ENCODE measurements at places on chromosomes 12 and 14. TPM values are rescaled to one million over a fixed set of nuclear protein-coding genes. Genes with fewer than 3 reads are reported as not detected.
A peak's percentile ranks its signal among the peaks of the same experiment; 100 is the strongest.

Gene IL31
- total RNA-seq, result not detected

Gene DEGS2
- total RNA-seq, result not detected

Gene NAP1L1
- total RNA-seq, result 224 TPM

Gene NPAS3
- total RNA-seq, result 1.6 TPM

Gene HCAR3
- total RNA-seq, result not detected

Gene SMCO3
- 0.10 TPM for total RNA-seq

Gene RPGRIP1
- total RNA-seq, result 0.51 TPM

Gene PWP1
- total RNA-seq, result 11.1 TPM

Gene CMKLR1
- total RNA-seq, result 7.4 TPM

Gene EXOC3L4
- total RNA-seq, result 2.0 TPM

Gene PZP
- total RNA-seq, result 1.6 TPM

DNA sequence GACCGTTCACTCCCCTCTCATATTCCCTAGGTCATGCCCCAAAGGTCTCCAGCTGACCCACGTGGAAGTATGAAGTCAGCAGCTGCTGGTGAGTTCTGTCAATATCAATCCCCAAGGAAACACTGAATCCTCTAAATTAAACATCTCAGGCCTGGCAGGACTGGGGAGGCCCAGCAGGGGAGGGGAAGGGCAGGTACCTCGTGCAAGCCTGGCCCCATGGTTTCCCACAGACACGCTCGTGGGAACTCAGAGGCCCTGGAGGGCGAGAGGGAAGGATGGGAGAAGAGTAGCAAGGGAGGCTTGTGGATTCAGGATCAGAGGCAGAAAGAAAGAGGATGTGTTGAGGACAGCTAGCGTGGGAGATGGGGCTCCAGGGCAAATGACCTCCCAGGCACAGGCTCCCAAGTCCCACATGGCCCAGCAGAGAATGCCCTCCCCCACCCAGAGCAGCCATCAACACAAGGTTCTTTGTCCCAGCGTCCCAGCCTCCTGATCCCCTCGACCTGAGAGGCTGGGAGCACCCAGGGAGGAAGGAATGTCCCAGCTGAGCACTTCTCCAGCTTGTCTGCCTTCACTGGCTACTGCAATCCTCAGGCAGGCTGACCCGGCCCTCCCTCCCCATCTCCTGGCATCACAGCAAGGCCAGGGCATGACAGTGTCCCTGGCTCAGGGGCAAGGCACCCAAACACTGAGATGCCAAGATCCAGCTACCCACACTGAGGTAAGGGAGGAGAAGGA is 20.1 kb upstream of the RPLP0 start:
- no peak for DNase-seq

DNA sequence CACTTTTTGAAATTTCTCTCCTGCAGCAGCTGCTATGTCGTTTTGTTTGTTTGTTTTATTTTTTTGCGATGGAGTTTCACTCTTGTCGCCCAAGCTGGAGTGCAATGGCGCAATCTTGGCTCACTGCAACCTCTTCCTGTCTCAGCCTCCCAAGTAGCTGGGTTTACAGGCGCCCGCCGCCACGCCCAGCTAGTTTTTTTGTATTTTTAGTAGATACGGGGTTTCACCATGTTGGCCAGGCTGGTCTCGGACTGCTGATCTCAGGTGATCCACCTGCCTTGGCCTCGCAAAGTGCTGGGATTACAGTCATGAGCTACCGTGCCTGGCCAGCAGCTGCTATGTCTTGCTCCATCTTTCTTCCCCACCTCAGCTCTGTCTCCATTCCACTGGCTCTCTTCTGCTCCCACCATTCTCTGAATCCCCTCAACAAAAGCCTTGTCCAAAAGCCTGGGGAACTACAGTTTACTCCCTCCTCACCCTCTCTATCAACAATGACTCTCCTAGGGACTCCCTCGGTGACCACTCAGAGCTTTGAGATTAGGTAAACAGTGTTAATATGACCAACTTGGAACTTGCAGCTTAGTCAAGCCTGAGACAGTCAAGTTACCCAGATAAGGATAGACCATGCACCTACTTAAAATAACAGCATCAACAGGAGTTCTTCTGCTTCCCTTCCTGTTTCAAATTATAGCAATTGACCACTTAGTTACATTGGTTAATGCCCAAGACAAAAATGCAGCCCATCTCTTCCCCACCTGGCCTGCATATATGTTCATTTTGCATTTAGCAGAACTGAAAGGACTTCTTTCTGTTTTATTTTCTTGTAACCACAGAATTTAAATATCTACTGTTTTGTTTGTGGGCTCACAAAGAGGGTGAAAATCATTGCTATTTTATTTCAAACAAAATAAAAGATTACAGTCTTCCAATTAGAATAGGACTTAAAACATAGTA is 189.0 kb upstream of the AMIGO2 start:
- DNase-seq, result no peak

DNA sequence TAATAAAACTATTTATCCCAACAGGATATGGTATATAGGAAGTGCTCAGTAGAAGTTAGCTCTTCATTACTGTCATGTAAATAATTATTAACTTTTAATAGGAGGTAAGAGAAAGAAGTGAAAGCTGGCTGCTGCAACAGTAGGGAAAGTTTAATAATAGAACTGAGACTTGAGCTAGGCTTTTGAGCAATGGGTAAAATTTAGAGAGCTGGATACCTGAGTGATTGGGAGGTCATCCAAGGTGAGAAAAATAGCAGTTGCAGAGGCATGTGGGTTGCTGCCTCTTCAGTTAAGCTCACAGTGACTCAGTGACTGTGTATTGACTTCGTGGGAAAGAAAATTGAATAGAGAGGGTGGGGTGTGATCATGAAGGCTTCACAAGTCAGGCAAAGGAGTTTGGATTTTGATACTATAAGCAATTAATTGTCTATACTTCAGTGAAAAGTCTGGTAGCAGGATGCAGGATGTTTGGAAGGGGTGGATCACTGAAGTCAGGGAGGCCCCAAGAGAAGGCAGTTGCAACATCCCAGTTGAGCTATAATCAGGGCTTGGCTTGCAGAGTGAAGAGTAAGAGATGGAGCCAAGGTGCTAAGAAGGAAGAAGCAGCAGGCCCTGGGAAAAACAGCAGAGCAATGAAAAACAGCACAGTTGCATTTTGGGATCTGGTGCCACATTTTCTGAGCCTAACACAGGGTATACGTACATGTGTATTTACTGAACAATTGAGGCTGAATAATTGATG is 172.0 kb upstream of the FRMD6 start:
- DNase-seq, result peak; percentile 18

DNA sequence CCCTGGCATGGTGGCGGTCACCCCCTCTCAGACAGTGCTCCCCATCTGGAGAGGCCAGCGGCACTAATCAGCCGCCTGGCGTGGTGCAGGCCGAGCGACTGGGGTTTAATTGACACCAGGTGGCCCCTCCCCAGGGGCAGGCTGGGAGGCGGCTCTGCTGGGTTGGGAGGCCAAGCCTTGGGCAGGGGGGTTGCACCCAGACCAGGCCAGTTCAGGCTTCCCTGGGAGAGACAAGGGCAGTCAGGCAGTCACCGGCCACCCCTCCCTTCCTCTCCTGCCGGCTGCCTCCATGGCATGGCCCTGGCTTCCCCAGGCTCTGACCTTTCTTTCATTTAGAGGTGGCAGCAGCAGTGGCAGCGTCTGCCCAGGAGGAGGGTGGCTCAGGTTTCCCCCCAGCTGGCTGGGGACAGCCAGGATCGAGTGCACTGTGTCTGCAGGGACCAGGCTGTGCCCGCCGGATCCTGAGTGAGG is 78.1 kb upstream of the NOS1 start:
- peak; percentile 4 for DNase-seq

- no peak for DNase-seq
Measured at GRCh38 chr12:129811963-129812362, 91.9 kb downstream of the TMEM132D start.

DNA sequence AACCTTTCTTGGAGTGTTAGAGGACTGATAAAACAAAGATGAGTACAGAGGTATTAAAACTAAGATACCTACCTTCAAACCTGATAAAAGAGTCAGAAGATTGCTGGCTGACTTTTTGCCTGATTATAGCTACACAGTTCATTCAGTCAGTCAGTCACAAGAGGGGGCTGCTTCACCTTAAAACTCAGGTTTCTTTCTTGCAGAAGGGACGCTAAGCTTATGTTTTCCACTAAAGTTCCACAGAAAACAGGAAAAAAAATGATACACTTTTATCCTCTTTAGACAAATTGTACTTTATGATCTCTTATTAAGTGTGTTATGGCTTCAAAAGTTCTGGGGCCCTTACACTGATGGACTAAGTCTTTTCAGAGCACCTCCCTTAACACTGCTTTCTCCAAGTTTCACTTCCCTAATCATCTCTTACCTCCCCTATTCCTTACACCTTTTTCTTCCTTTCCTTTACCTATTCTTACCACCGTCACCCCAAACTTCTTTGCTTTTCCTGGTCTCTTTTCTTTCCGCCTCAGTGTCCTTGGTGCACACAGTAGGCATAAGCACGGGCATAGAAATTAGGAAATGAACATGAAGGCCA is 448.7 kb upstream of the OR4E1 start:
- DNase-seq, result no peak

DNA sequence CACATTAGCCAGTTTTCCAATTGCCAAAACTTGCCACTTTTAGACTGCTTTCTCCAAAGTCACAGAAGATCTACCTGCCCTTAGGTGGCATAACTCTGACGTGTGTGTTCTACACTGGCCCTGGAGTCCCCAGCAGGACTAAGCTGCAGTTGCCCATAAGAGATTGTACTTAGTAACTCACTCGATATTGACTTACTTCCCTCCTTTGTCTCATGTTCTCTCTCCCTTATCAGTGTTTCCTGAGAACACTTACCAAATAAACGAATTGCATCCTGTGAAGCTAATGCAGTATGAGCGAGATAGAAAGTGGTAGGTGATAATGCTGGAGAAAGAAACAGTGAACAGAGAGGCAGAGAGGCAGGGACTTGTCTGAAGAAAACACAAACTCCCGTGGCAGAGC is 117.2 kb downstream of the NUAK1 start:
- DNase-seq, result no peak

- DNase-seq, result no peak
Measured at GRCh38 chr14:94681300-94682060, 69.3 kb downstream of the SERPINA3 start.

DNA sequence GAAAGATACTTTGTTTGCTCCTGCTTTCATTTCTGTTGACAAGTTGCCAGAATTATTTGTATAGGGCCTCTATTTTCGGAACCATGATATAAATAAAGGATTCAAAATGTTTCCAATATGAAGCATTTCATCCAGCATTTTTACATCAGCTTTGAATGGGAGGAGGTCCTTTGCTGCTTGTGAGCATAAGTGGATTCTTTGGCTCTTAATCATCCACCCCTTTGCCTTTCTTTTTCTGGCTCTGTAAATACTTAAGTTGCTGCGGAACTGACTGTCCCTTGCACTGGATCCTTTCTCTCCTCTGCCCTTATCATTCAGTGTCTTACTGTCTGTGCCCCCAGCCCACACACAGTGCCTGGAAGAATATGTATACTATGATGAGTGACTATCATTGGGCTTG is 357.3 kb upstream of the RGS6 start:
- DNase-seq, result no peak

- DNase-seq, result no peak
Measured at GRCh38 chr14:26008290-26008689, 589.5 kb downstream of the NOVA1 start.

DNA sequence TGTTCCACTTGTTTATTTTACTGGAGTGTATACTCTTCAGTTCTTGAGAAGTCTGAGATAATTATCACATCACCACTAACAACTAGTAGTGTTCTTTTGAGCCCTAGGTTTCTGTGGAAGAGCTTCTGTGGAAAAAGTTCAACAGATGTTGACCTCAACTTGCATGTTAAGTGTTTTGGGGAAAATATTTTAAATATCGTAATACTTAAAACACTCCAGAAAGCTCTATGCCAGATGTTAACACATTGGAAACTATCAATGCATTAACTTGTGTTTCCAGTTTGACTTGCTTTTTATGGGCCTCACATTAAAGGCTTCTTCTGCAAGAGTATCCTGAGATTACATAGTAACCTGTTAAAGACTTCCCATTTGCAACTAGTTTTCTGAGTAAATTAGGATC is 173.1 kb downstream of the DUSP6 start:
- DNase-seq, result no peak

DNA sequence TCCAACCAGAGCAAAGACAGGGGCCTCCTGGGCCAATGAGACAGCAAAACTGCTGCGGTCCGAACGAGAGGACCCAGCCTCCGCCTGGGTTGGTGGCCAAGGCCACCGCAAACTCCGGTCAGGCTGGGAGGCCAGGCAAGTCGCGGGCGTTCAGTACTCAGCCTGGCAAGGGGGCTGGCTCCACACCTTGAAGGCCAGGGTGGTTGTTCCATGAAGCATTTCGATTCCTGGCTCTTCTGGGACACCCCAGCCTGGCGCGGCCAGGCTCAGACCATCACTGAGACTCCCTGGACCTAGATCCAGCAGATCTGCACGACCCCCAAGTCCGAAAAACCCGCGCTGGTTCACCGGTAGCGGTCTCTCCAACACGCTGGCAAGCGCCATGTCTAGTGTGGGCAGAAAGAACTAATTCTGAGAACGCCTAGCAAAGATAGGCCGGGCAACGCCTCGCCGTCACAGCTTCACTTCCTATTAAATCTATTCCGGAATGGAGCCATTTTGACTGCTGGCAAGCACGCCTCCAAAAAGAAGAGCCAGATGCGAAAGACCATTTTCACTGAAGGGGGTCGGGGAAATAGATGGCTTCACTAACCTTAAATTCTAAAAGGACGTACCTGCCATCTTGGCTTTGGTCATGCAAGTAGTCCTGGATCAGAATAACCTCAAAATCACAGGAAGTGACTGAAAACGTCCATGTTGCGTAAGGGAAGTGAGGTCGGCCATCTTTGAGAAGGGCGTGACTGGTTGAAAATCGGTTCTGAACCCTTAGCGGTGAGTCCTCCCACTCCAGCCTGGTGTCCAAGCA is at the start of gene PSMB5:
Gene PSMB5 (minus strand): TSS at position 403 of the 805 bp plus-strand sequence. CDS start 19 bp downstream, at position 384.
- DNase-seq, result peak; percentile 94

DNA sequence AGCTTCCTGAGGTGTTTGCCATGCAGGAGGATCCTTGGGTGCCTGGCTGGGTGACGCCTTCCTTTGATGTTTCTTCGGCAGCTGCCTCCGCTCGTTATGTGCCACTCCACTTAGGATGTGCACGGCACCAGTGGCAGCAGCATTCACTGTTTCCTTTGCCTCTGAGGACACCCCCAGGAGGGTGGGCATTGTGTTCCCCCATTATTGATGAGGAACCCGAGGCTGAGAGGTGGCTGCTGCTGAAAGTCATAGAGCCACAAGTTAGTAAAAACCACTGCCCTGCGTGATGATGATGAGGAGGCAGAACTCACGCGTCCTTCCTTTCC is 41.2 kb downstream of the EP400 start:
- DNase-seq, result no peak

DNA sequence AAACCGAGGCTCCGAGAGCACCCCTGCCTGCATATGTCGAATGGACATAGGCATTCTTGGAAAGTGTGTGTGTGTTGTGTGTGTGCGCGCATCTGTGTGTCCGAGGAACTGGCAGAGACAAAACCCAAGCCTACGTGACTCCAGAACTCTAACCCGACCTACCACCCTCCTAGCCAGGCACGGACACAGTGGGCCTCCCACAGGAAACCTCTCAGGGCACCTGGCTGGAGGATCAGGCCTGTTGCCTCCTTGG is 556 bp upstream of the PGF start:
- no peak for DNase-seq

DNA sequence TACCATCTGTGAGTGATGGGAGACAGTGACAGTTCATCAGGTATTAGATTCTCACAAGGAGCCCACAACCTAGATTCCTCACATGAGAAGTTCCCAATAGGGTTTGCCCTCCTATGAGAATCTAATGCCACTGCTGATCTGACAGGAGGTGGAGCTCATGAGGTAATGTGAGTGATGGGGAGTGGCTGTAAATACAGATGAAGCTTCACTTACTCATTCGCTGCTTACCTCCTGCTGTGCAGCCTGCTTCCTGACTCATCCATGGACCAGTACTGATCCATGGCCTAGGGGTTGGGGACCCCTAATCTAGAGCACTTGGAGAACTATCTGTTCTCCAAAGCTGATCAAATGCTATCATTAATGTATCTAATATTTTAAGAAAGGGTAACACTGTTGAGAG is 17.7 kb downstream of the CLEC2D start:
- no peak for DNase-seq
